ENCODE measurements at places on chromosomes 3 and 15.

GRCh38 chr15:90979582-90979981 lies 14.8 kb downstream of the PRC1 start:
- no peak for DNase-seq

DNA sequence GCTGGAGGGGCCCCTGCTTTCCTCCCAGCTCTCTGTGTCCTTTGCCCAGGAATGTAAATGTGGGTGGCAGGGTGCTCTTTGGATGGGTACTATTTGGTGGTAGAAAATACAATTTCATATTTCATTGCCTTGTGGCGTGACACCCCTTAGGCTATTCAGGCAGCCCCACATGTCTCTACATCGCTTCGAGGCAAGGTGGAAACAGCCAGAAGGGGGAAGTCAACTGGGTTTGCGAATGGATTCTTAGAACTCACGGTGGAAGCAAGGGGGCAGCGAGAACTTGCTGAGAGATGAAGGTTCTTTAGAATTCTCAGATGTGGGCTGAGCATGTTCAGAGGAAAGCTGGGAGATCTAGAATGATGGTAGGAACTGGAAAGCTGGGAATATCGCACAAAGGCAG lies 25.3 kb downstream of the PLA2G4D start:
- DNase-seq = no peak

DNA sequence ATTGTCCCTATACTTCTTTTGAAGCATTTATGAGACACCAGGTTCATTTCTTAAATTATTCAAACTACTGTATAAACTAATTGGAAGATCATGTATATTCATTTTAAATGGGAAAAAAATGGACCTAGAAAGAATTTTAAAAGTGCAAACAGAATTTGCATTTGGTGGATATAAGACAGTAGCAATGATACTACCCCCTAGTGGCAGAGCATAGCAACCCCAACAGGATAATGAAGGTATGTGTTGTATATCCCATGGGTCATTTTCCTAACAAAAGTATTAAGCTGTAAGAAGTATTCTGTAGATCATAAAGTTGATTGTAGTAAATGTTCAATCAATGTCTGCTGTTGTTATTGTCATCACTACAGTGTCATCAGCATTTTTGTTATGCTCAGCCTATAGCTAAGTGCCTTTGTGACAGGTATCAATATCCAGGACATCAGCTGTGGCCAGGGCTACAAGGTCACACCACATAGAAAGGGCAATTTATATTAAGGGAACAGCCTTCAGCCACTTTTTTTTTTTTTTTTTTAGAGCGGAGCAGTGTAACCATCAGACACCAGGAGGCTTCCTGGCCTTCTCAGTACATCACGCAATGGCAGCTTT lies 175.8 kb downstream of the FOXB1 start:
- DNase-seq = no peak

DNA sequence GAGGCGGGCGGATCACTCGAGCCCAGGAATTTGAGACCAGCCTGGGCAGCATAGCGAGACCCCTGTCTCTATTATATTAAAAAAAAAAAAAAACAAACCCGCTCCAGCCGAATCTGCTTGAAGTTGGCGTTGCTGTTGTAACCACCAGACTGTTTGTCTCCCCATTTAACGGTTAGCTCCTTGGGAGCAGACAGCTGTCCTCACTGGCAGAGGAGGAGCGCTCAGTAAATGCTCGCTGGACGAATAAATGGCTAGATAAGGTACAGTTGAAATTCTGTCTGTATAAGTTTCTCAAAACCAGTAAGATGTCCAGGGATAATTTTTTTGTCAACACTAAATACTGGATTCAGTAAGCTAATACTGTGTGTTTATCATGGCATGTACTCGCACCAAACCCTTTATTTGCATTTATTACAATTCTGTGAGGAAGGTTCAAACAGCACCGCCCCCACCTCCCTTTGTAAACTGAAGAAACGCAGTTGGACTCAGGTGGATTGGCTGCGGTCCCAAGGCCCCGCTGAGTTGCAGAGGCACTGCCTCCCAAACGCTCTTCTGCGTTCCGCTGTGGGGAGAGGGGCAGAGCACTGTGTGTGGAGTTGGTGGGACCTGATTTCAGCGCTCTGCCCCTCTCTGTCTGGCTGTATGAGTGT lies 1.1 kb downstream of the RCCD1 start:
- no peak for DNase-seq

DNA sequence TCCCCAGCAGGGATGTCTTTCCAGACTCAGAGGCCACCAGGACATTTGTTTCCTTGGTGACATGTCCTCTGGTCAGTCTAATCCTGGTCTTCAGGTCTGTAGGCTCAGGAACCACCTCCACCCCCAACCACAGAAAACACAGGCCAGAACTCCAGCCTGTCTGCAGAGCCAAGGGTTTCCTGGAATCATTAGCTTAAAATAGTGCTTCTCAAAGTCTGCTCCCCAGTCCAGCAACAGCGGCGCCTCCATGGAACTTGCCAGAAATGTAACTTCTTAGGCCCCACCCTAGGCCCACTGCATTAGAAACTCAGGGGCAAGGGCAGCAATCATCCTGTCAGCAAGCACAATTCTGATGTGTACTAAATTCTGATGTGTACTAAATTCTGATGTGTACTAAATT lies 20.0 kb downstream of the SLC28A1 start:
- no peak for DNase-seq

GRCh38 chr15:101315736-101316135 lies 20.7 kb upstream of the SNRPA1 start:
- no peak for DNase-seq

GRCh38 chr3:177448987-177449359 lies 251.7 kb upstream of the TBL1XR1 start:
- no peak for DNase-seq

GRCh38 chr3:116140100-116140689 lies 305.1 kb downstream of the LSAMP start:
- no peak for DNase-seq

GRCh38 chr15:68010361-68011153 lies 43.6 kb upstream of the PIAS1 start:
- DNase-seq = no peak

GRCh38 chr15:81092559-81092902 lies 41.5 kb upstream of the CFAP161 start:
- DNase-seq = no peak

- DNase-seq = no peak
These were observed 68.9 kb downstream of the MINDY2 start for GRCh38 chr15:58840048-58840447.

GRCh38 chr3:125322166-125322565 lies 53.0 kb downstream of the ZNF148 start:
- no peak for DNase-seq

- no peak for DNase-seq
These were observed 40.2 kb downstream of the C3orf85 start for GRCh38 chr3:109176726-109177125.

- no peak for DNase-seq
These were observed 28.6 kb downstream of the LRTM1 start for GRCh38 chr3:54899273-54899672.

DNA sequence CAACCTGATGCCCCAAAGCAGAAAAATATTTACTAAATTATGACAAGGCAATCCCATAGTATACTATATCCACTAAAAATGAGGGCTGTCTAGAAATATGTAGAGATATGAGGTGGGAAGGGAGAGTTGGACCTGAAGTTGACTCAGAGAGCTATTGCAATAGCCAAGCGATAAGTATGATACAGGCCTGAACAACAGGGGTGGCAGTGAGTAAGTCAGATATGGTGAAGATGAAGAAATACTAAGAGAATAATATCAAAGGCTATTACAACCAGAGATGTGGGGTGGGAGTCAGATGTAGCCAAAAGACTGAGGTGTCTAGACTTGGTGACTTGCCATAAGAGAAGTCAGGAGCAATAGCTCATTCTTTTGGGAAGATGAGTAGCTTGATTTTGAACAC lies 9.2 kb downstream of the HSPBAP1 start:
- DNase-seq = no peak

DNA sequence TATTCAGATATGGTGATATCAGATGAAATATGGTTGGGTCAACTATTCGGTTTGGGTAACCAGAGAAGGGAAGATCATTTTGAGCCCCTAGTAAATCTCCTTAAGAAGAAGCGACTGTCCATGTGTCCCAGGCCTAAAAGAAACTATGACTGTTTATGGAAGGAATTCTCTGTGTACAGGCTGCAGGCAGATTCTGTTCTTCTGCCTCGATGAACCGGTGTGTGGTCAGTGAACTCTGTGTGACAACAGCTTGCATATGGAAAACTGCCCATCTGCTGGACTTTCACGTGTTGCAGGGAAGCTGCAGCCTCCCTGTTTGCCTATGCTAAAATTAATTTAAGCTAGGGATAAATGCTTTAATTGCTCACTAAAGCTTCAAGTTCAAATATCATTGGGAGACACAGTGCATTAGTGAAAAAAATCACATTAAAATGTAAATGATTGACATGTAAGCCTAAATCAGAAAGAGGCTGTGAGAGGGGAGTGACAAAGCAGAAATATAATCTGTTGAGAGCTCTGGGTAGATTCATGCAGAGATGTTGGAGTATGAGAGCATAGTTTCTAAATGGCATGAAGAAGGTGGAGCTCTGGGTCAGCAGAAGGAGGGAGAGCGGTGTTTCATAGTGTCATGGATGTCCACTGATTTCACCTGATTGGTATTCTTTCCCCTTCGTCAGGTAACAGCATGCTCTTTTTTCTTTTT lies 65.4 kb upstream of the PFN2 start:
- no peak for DNase-seq

- DNase-seq = no peak
These were observed 422.7 kb downstream of the PLCL2 start for GRCh38 chr3:17307482-17307881.

GRCh38 chr3:151209654-151210053 lies 6.6 kb upstream of the GPR171 start:
- no peak for DNase-seq

- no peak for DNase-seq
These were observed 52.2 kb upstream of the ACP3 start for GRCh38 chr3:132265028-132265427.

- no peak for DNase-seq
These were observed 5.4 kb downstream of the TMEM43 start for GRCh38 chr3:14130230-14130629.

DNA sequence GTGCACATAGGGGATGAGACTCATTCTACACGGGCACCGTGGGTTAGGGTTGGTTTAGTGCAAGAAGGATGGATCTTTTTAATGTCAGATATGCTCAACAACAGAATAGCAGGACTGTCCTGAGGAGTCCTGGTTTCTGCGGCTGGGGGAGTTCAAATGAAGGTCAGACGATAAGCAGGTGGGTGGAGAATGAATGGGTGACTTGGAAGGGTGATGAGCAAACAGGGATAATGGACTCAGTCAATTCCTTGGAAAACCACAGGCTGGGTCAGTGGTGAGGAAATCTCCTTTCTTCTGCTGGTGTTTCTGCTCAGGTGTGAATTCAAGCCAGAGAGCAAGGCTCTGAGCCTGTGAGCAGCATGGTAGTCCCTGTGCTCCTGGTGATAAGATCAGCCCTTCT lies 59.9 kb downstream of the MESD start:
- DNase-seq = no peak

DNA sequence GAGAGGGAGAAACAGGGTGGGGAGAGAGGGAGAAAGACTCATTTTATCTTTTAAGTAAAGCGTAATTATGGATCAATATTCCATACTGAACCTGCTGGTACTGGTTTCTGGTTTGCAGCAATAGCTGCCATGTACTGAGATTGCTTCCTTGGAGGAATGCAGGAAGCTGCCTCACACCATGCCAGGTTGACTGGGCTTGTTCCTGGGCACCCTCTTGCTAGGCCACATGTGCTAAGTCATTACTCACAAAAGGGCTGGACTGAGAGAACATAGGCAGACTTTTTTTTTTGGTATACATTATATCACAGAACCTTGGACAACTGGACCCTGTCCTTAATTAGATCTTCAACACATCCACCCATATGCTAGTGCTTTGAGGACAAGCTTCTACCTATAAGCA lies 193.4 kb downstream of the ZNF621 start:
- DNase-seq = no peak

- no peak for DNase-seq
These were observed 52.0 kb downstream of the CCR3 start for GRCh38 chr3:46293991-46294833.

GRCh38 chr3:107927361-107928083 lies 163.3 kb downstream of the CD47 start:
- DNase-seq = peak; percentile 62

DNA sequence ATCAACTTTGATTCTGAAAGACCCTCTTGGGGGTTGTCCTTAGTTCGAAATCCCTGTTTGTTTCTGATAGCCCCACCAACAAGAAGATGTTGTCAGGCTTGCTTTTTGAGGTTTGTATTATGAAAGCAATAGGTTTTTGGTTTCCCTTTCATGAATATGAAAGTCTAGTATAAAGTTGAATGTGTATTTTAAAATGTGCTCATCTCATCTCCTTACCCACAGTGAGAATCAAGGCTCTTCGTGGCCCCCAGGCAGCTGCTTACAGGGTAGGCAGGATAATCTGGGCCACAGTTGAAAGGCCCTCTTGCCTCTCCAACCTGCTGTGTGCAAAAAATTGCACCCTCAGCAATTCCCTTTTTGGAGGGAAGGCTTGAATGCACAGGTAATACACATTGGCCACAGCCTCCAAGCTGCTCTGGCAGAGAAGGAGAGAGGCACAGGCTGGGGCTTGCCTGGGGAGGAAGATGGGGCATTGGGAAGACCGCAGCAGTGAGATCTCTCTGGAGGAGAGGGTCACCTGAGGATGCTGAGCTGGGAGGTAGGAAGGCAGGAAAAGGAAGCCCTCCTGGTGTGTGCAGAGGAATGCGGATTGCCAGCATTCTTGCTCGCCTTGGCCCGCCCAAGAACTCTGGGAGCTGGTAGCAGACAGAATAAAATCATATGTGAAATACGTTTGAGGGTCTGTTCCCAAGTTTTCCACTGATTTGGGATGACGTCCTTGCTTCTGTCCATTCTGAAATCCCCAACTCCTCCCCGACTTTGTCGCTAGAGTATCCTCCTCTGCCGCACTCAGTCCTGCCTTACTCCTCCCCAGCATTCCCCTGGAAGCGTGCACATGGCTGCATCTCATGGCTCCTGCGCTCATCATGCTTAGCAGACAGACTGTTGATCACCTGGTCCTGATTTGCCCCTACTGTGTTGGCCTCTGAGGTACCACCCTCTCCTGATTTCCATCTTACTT lies 196.4 kb downstream of the RPLP1 start:
- DNase-seq = no peak

DNA sequence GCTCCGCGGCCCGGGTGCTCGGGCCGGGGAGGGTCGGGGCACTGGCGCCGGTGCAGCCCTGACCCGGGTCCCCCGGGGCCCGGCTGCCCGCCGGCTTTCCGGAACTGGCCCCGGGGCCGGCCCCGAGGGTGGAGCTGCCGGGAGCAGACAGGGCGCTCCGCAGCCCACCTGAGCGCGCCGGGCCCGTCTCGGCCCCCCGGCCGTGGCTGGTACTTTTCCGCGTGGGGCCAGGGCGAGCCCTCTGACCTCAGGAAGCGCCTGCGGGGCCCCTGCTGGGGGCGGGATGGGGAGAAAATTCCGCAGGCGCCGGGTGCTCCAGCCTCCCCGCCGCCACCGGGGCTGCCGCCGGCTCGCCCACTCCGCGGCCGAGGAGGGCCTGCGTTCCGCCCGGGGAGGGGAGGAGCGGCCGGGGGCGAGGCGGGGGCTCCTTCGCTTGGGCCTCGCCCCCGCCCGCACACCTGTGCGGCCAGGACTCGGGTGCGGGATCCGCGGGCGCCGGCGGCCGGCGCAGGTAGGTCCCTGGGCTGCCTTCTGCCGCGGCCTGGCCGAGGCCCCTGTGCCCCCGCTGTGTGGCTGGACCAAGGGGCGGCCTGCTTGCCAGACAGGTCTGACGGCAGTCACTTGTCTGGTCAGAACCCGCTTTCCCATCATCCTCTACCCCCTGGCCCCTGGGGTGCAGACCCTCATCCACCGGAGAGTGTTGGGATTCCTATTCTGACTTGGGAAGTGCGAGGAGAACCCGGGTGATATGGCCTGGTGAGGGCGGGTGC lies 3.5 kb downstream of the FURIN start:
- no peak for DNase-seq

Measured in SIG-M5 (cell line).